Stimulated activated CD4-positive, alpha-beta T cell treated with anti-CD3 and anti-CD28 coated beads, Interleukin-12 subunit alpha, Interleukin-12 subunit beta, amount 100 ng/mL, for 48 hours (primary cell): ENCODE measurements at places on chromosomes 1 and 21.

- DNase-seq: no peak
Observed at GRCh38 chr1:9198538-9199361, 35.8 kb upstream of the H6PD start.

GRCh38 chr21:32425628-32426027, 13.1 kb downstream of the EVA1C start:
- no peak for DNase-seq

DNA sequence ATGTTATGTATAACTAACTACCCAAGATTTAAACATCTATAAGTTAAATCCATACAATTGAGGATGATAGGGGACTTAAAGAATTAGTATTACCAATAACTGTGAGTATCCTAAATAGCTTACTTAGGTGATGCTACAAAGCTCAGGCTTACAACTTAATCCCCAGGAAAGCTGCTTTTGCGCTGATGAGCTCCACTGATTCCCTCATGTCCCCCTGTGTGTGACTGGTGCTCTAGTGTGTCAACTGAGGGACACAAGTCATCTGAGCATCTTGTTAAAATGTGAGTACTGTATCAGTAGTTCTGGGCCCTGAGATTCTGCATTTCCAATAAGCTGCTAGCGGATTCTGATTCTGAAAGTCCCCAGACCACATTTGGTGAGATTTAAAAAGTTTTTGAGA, 1458.8 kb downstream of the MRPL39 start:
- no peak for DNase-seq

GRCh38 chr1:59309795-59310548, 13.1 kb downstream of the FGGY start:
- no peak for DNase-seq

GRCh38 chr1:168148916-168149315, 12.2 kb upstream of the GPR161 start:
- DNase-seq: no peak

GRCh38 chr1:89528382-89528780, 3.8 kb downstream of the LRRC8B start:
- DNase-seq: no peak

- DNase-seq: no peak
Observed at GRCh38 chr1:4046836-4047461, 146.9 kb upstream of the C1orf174 start.

DNA sequence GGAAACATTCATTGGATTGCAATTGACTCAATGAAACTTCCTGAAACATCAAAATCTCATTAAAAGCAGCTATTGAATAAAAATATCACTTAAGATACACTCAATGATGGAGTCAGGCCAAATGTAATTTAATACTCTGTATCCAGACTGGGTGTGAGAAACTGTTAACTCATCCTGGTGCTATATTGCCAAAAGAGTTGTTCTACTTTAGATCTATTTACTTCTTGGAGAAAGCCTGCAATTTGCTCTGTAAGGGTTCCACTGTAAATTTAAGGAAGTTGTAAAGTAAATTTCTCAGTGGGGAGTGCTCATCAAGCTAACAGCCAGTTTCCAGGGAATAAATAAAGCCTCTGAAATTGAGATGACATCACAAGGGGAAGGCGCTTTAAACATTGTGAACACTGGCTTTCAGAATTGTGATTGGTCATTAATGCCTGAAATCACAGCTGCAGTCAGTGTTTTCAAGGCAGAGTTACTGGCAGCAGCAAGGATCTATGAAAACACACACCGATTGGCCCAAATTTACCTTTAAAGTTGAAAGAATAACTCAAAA, 91.4 kb downstream of the OLFM3 start:
- no peak for DNase-seq

GRCh38 chr1:100539836-100540536, 2.0 kb downstream of the GPR88 start:
- no peak for DNase-seq

GRCh38 chr1:212930986-212931678, 19.2 kb upstream of the VASH2 start:
- DNase-seq: no peak

DNA sequence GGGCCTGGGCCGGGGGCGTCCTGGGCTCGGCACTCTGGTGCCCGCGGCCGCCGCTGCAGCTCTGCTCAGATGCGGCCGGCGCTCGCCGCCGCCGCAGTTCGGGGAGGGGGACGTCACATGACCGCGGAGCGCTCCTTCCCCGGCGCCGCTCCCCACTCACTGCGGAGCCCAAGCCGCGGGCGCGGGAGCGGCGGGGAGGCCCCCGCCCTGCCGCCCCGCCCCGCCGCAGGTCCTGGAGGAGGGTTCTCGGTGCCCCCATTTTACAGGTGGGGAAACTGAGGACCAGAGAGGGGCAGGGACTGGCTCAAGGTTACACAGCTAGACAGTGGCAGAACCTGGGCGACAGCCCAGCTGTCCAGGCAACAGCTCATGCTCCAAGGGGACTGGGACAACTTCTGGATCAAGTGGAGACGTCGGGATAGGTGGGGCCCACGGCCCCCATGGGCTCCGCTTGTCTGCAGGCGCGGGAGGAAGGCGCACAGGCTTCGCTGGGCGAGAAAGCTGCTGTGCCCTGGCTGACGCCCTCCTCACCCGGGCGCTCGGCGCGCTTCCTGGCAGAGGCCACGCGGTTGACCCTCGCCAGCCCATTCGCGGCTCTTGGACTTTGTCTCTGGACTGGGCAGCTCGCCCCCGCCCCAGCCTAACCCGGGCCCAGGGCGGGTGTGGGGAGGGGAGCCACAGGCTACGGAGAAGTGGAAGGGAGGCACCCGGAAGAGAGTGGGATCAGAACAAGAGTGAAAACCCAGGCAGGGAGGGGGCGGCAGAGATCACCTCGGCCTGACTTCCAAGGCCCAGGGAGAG, at the start of gene RAP1GAP:
Gene RAP1GAP, minus strand, starts transcription at position 100 of the 801 bp plus-strand sequence. CDS start 49,325 bp downstream, outside the sequence.
- DNase-seq: no peak

GRCh38 chr1:246291127-246291526, 216.0 kb downstream of the SMYD3 start:
- no peak for DNase-seq

DNA sequence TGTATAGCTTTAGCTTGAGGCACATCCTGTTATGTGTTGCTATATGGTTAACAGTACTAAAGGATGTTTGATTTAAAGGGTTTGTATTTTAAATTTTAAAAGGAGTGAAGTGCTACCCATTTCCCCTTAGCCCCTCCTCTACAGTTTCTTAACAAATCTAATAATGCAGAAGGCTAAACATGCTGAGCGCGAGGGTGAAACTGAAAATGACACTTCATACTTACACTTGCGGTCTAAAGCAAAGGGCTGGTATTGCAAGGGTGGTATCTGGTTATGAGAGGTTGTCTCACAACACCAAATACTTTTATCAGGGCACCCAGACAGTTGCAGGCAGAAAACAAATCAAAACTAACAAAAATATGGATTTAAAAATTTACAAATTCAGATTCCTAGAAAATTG, 172.3 kb downstream of the SIPA1L2 start:
- no peak for DNase-seq

- DNase-seq: no peak
Observed at GRCh38 chr1:5718831-5719632, 273.2 kb downstream of the NPHP4 start.

DNA sequence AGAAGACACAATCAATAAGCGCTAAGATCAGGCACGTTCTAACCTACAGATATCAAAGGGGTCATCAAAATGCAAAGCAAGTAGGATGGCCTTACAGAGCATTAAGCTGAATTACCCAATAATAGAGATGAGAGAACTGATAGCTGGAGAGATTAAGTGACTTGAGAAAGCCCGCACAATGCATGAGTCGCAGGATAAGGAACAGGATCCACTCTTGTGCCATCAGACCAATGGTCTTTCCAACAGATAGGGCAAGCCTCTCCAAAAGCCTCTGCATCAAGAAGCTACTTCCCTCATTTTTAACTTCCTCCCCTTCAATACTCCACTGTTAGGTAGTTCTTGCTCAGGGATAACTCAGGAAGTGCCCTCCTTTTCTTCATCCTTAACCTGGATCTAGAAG, 2.6 kb downstream of the CHML start:
- no peak for DNase-seq

GRCh38 chr1:51283979-51284378, 46.4 kb downstream of the TTC39A start:
- no peak for DNase-seq

DNA sequence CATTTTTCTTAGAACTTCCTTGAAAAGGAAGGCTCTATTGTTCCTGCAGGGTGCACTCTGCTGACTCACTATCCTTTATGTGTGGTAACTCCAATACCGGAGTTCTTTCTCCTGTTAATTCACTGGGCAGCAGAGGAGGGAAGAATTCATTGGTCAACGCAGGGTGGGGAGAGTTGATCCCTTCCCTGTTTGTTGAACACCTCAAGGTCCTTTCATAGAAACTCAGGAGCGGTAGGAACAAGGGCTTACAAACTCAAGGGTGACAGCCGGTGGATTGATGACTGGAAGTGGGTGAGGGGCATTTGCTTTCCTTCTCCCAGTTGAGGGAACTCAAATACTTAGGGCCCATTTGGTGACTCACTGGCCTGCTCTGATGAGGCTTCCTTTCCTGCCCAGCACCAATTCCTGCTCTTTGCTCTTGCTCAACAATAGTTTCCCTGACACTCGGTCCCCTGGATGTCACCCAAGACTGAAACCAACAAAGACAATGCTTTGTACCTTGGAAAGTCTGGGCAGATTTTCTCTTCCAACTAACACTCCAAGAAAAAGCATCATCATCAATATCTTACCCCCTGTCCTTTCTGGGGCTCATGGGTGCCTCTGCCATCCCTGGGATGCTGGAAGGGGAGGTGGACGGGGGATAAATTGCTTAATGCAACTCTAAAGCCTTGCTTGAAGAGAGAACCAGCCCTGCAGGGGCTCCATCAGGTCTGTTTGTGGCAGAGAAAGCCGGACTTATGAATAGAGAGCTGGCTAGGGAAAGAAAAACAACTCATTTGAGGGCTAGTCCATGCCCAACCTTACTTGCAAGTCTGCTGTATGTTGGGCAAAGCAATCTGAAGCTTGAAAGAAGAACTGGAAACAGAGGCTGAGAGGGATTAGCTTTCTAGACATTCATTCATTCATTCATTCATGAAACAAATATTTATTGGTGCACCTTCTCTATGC, 9.3 kb downstream of the SLC26A9 start:
- no peak for DNase-seq

DNA sequence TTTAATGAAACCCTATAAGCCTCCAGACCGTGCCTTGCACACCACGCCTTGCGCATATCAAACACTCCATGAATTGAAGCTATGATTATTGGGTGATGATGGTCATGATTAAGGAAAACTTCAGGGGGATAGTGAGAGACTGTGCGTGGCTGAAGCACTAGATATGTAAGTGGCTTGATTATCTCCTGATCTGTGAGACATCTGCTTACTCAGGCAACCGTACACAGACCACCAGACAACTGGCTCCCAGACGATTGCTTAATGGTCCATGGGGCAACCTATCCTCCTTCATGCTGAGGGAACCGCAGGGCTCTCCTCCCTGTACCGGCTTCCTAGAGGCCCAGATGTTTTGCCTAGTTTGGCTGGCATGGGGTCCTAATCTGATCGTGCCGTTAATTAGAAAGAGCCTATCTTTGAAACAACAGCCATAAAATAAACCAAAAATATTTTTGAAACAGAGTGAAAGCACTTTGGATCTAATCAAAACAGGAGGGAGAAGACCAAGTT, 51.6 kb downstream of the IRF2BP2 start:
- no peak for DNase-seq

DNA sequence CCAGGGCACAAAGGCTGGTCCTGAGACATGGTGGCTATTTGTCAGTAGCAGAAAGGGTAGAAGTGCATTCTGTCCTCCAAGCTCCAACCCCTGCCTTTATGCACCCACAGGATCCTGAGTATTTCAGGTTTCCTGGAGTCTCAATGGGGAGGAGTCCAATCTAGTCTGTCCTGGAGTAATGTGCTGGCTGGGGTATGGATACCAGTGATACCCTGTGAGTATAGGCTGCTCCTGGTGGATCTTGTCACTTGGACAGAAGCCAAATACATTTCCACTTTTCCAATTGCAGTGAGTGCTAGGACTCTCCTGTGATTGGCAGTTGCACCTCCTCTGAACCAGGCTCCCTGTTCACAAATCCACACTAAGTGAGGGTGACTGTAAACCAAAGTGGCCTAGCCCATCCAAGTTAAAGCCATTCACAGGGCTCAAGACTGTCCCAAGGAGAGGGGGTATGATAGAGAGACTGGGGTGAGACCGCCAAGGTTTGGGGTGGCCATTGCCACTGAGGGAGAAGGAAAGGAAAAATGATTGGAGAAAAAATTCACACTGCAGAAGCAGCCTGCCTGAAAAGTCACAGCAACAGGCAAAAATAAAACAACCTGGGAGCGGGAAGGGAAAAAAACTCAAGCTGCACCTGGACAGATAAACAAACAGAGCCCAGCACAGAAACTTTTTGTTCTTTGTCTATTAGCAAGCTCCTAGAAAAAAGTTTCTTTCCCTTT, 163.4 kb upstream of the ETV3 start:
- no peak for DNase-seq

DNA sequence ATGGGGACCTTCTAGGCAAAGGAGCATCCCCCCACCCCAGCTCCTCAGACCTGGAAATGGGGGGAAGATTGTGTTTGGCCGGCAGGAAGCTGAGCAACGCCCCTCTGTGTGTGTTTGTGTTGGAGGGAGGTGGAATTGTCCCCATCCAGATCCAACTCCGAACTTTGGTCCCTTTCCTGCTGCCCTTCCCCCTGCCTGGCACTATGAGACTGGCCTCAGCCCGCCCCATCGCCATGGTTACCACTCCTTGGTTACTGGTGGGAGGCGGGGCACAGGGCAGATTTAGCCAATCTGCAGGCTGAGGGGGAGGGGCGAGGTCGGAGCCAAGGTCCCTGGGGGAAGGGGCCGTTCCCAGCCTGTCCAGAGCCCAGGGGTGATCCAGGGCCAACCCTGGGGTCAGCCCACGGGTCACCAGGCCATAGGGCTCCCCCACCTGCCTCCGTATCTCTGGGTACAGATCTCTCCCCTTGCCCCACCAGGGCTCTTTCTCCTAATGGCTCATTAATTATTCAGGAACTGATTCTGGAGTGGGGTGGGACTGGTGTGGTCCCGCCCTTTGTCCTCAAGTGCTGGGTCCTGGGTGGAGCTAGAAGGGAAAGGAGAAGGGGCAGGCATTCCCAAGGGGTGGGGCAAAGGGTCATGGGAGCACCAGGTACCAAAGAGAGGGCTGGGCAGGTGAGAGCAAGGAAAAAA, 15.2 kb downstream of the PTPRF start:
- DNase-seq: no peak

DNA sequence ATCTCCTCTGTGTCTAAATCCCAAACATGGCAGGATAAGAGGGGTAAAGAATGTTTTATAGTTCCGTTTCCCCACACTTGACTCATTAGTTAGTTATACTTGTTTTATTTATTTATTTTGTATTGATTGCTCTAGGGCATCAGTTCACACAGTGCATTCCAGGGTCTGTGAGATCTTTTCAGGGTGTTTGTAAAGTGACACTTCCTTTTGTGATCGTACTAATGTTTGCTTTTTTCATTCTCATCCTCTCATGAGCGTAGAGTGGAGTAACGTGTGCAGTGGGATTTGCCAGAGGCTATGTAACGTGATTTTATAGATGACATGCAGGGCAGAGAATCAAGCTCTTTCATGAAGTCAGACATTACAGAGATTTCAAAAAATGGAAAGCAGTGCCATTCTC, 103.2 kb downstream of the SCCPDH start:
- DNase-seq: no peak

- DNase-seq: no peak
Observed at GRCh38 chr1:229280921-229281320, 10.0 kb downstream of the RAB4A start.
